ENCODE measurements at places on chromosomes 2 and 18.

- DNase-seq: no peak
Measured at GRCh38 chr18:6712401-6712800, 17.1 kb upstream of the ARHGAP28 start.

- no peak for DNase-seq
Measured at GRCh38 chr2:186522450-186522849, 36.4 kb downstream of the ZC3H15 start.

DNA sequence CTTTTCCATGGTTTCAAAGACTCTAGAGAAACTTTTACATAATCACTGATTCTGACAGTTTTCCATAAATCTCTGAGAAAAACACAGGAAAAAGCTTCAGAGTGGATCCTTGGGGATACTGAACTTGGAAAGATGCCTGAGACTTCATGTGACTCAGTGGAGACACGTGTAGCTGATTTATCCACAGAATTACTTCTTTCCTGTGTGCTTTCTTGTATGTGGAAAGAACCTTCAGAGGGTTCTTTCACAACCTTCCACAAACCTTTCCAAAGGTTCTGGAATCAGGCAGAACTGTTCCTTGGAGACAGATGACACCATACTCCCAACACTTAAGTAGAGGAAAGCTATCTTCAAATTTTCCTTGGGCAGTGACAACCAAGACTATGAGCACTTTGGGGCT, 207.2 kb downstream of the RND3 start:
- DNase-seq: no peak

GRCh38 chr2:24045511-24046508, 1.4 kb downstream of the WDCP start:
- DNase-seq: no peak

- DNase-seq: no peak
Measured at GRCh38 chr2:25570161-25570845, 103.1 kb downstream of the DTNB start.

- no peak for DNase-seq
Measured at GRCh38 chr2:178908810-178909209, 101.6 kb upstream of the TTN start.

GRCh38 chr2:190835303-190835930, 45.2 kb upstream of the GLS start:
- DNase-seq: no peak

DNA sequence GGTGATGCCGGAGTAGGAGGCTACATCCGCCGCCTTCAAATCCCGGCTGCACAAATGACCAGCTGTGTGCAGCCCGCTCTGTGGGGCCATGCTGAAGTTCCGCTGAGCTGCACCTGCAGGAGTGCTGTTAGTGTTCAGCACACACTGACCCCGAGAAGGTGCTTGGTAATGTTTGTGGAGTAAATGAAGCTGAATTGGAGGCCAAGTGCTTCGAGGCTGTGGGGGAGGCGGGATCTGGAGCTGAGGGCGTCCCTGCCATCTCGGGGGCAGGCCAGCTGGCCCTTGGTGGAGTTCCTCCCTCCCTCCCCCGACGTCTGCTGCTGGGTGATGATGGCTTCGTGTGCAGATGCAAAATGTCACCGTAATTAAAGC, 23.2 kb downstream of the KCNF1 start:
- DNase-seq: no peak

DNA sequence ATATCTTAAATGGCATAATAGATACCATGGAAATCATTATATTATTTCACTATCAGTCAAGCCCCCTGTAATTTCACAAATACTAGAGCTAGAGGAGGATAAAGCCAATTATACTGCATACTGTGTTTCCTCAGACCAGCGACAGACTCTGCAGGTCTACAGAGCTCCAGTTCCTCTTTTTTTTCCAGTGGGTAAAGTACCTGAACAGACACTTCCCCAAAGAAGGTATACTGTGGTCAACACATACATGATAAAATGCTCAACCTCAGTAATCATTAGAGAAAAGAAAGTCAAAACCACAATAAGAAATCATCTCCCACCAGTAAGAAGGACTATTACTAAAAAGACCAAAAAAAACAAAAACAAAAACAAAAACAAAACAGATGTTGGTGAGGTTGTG, 44.6 kb downstream of the SCN7A start:
- no peak for DNase-seq

GRCh38 chr2:216637472-216637871, 4.3 kb downstream of the IGFBP2 start:
- DNase-seq: no peak

DNA sequence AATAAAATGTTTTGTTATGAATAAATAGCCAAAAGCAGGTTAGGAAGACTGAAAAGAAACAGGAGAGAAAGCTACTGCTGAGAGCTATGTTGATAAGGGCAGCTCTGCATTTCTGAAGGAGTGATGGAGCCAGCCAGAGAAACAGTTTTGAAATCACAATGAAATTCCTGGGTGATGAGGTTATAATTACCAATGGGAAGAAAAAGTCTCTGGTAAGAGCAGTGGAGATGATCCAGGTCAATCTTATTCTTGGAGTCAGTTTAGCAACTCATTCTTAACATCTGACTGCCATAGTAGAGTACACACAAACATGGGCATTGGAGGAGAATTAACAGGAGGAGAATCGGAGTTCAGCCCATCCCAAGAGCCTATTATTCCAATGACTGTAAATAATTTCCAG, 2.4 kb downstream of the ALKAL2 start:
- no peak for DNase-seq

DNA sequence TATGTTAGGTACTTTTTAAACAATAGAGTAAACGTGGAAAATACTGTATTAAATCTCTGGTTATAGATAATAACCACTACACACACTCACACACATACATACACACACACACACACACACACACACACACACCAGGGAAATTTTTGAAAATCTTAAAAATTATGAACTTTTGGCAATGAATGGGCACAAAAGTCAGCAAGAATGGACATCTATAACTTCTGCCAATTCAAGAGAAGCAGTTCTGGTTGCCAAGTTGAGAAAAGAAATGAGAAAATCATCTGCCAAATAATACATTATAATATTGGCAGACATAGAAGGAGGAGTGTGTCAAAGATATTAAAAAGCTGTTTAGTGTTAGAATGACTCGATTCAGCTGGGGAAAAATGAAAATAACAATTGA, 42.9 kb upstream of the TMEM178A start:
- no peak for DNase-seq

DNA sequence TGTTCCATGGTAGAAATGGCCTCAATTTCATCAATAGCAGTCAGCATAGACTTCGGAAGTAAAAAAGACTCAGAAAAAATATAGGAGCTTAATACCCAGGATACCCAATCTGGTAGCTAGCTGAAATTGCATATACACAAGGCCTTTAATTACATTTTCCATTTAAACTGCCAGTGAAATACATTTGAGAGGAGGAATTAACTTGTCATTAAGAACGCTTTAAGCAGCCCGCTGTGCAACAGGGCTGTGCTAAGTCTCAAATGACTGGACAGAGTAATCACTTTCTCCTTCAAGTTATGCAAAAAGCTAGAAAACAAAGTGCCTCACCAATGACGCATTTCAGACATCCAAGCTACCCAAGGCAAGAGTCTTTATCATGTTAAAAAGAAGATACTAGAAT, 558.8 kb downstream of the MBD2 start:
- no peak for DNase-seq

DNA sequence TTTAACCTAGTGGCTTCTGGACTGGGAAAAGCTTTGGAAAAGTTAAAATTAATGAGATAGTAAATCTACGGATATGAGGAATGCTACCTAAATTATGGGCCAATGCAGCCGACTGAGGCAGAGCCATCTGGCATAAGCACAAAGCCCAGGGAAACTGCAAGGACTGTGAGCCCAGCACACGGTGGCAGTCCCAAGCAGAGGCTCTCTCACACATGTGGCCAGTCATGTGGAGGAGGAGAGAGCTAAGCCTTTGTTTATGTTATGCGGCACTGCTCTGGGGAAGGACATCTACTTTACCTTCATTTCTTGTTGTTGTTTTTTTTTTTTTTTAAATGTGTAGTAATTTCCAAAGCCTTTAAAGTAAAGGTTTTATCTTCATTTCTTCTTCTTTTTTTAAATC, 267.0 kb downstream of the STK39 start:
- no peak for DNase-seq

DNA sequence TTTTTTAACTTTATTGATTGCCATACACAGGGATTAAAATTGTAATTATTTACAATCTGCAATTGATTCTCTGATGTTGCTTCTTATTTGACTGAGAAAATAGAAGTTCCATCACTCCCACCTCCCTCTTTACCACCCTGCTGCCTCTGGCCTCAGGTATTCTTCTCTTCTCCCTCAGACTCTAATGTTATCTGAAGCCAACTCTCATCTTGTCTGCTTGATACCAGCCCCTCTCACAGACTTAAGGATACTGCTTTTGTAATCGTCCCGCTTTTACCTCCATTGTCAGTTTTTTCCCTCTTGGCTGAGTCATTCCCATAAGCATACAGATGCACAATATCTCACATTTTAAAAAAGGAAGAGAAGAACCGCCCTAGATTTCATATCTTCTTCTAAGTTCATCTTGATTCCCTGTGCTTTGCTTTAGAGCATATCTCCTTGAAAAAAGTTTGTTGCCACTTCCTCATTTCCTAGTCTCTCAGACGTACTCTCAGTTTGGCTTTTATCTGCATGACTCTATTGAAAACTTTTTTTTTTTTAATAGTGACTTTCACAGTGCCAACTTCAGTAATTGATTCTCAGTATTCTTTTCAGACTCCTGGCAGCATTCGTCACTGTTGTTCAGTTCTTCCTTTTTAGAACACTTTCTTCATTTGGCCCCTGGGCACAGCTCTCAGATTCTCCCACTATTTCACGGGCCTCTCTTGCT, 31.1 kb downstream of the SPAG16 start:
- DNase-seq: no peak

DNA sequence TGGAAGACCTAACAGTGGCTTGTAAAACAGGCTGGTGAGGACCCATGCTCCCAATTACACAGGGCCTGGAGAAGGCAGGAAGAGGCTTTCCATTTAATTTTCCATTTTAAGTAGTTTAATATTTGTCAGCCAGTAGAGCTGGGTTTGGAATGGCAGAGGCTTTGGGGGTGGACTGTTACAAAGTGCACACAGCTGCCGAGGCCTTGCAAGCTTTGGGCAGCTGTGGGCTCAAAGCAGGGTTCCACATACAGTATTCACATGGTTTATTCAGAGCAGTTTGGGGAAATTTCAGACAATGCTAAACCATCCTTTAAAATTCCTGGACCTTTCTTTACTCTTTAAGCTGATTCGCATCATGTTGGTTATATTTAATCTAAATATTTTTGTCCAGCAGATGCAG, 132.6 kb downstream of the WDSUB1 start:
- DNase-seq: no peak

GRCh38 chr2:70852824-70853223, 17.2 kb upstream of the CD207 start:
- DNase-seq: no peak
